Endothelial cell of umbilical vein (primary cell): ENCODE measurements at places on chromosomes 3 and 15.

DNA sequence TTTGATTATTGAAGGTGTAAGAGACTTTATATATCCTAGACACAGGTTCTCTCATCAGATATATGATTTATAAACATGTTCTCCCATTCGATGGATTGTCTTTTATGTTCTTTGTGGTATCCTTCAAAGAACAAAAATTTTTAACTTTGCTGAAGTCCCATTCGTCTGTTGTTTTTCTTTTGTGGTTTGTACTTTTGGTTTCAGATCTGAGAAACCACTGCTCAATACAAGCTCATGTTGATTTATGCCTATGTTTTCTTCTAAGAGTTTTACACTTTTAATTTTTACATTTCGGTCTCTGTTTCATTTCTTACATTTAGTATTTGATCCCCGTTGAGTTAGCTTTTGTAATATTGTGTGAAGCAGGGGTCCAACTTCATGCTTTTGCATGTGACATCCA is 103.3 kb upstream of the SPRED1 start:
- DNase-seq, result no peak

GRCh38 chr15:99443768-99444446 is 121.9 kb upstream of the MEF2A start:
- no peak for DNase-seq

GRCh38 chr15:44082558-44083157 is 112.4 kb downstream of the FRMD5 start:
- DNase-seq, result peak; percentile 84

DNA sequence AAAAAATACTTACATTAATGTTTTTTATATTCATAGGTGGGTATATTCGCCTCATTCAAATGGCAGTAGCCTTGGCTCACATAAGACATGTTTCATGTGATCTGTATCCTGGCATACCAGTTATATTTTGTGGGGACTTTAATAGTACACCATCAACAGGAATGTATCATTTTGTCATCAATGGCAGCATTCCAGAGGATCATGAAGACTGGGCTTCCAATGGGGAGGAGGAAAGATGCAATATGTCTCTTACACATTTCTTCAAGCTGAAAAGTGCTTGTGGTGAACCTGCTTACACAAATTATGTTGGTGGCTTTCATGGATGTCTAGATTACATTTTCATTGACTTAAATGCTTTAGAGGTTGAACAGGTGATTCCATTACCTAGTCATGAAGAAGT is 3.5 kb downstream of the PDE12 start:
- DNase-seq, result no peak

- no peak for DNase-seq
Observed at GRCh38 chr15:51846066-51846462, 16.6 kb downstream of the TMOD3 start.

DNA sequence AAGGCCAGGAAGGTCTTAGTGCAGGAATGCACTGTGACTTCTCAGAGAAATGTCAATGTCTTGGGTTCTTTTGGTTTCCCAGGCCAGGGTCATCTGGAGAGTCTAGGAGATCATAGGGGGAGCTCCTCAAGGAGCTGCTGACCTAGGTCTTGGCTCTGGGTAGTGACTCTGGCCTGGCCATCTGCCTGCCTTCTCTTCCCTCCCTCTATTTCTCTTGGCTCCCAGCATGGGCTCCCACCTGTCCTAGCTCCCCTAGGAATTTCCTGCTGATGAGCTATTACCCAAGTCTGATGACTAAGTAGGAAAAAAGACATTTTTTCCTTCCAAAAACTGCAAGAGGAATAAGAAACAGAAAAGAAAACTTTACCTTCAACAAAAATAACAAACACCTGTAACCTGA is 57.4 kb downstream of the BSN start:
- DNase-seq, result no peak
